Activated CD4-positive, alpha-beta memory T cell treated with anti-CD3 and anti-CD28 coated beads for 36 hours (primary cell): ENCODE measurements at places on chromosomes 6 and 20. TPM values are rescaled to one million over a fixed set of nuclear protein-coding genes. Genes with fewer than 3 reads are reported as not detected.

The PTCHD4 gene
- total RNA-seq, result not detected

The BEND6 gene
- total RNA-seq, result not detected

The SPAG4 gene
- total RNA-seq, result 7.5 TPM

DNA sequence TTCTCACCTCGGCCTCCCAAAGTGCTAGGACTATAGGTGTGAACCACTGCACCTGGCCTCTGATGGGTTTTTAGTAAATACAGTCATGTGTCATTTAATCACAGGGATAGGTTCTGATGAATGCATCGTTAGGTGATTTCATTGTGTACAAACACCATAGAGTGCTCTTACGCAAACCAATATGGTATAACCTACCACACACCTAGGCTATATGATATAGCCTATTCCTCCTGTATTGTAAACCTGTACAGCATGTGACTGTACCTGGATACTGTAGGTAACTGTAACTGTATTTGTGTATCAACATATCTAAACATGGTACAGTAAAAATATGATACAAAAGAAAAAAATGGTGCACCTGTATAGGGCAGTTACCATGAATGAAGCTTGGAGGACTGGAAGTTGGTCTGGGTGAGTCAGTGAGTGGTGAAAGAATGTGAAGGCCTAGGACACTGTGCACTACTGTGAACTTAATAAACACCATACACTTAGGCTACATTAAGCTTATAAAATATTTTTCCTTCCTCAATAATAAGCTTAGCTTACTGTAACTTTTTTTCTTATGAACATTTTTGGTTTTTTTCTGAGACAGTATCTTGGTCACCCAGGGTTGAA, 10.0 kb downstream of the BICRAL start:
- H3K4me1 ChIP-seq, result peaks cover 37% of the 10 kb centered on the region
- peaks cover 3% of the 10 kb centered on the region for H3K36me3 ChIP-seq
- H3K27me3 ChIP-seq, result no peaks in the 10 kb centered on the region
- DNase-seq, result no peak

DNA sequence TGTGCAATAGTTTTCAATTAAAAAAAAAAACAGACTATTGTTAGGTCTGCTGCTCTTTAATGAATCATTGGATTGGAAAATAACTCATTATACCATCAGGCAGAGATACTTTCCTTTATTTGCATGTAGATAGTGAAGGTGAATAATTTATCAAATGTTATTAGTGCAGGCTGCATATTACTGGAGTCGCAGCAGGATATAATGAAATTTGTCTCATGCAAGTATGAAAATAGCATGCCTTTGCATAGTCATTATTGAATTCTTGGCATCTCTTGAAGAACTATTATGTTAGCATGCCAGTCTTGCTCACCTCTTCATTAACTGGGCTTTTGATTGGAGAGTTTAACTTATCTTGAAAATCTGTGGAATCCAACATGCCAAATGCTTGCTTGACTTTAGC, 241.7 kb downstream of the CDKAL1 start:
- H3K4me1 ChIP-seq, result no peaks in the 10 kb centered on the region
- peaks cover 12% of the 10 kb centered on the region for H3K36me3 ChIP-seq
- H3K27me3 ChIP-seq, result no peaks in the 10 kb centered on the region
- no peak overlapping the region for H3K4me3 ChIP-seq
- no peak overlapping the region for H3K27ac ChIP-seq

DNA sequence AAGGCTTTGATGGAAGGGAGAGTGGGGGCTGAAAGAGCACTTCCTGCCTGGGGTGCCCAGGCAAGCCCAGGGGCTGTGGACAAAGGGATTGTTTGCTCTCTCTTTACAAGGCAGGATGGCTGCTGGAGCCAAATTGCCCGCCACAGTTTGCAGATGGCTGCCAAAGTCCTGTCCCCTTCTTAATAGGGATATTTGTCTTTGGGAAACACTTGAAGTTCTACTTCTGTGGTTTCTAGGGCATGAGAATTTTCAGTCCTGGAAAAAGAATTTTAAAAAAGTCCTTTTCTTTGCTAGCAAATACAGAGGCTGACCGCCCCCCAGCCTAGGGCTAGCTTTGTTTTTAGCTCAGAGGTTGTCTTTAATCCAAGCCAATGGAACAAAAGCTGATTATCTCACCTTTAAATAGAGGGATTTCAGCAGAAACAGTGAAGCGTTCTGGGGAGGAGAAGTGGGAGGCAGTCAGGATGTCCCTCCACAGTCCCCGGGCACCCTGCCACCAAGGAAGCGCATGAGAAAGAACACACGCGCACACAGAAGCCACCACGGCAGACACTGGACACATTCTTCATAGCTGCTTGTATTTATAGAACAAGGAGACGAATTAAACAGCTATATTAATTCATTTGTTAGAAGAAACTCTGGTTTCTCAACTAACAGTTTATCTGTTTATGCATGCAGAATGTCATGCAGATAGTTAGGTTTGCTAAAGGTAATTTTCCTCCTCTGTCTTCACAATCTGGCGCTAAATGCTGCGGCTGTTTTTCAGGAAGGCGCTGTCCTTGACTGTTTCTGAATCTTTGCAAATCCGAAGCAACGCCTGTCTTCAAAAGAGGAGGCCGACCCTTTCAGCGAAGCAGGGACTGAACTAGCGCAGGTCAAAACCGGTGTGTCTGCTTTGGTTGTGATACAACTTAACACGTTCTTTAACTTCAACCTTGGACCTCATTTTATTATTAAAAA, 736.9 kb downstream of the QKI start:
- no peak for DNase-seq
- H3K4me3 ChIP-seq, result no peak overlapping the region
- peaks cover 4% of the 10 kb centered on the region for H3K27me3 ChIP-seq

DNA sequence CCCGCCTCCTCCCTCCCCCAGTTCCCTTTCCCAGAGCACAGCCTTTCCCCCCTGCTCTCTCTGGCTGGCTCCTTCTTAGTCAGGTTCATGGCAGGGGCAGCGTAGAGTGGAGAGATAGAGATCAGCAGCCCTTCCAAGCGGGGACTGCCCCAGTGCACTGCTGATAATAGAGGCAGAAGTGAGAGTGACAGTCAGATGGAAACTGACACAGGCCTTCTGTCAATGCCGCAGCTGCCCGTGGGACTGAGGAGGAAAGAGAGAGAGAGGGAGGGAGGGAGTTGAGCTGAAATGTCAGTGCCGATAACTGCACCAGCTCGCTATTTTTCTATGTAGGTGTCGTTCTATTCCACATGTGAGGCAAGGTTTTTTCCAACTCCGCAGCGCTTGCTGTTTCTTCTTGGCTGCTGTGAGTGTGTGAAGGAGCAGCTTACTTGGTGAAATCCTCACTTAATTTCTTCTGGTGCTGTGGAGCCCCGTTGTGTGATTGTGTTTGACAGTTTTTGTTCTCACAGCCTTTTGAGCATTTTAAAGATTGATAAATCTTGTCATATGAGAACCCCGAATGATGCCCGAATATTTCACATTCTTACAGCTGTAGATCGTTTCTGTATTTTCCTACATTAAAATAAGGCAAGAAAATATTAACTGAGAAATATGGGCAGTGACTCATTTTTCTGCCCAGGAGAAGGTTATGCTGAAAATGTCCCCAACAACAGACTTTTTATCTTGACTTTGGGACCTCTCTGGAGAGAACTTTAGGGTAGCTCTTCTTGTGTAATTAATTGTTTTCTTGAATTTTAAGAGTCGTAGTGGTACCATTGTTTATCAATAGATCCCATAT, 386.4 kb upstream of the MMS22L start:
- no peak overlapping the region for H3K4me3 ChIP-seq
- H3K36me3 ChIP-seq, result no peaks in the 10 kb centered on the region
- DNase-seq, result peak; percentile 51
- H3K4me1 ChIP-seq, result no peaks in the 10 kb centered on the region
- no peaks in the 10 kb centered on the region for H3K27me3 ChIP-seq

DNA sequence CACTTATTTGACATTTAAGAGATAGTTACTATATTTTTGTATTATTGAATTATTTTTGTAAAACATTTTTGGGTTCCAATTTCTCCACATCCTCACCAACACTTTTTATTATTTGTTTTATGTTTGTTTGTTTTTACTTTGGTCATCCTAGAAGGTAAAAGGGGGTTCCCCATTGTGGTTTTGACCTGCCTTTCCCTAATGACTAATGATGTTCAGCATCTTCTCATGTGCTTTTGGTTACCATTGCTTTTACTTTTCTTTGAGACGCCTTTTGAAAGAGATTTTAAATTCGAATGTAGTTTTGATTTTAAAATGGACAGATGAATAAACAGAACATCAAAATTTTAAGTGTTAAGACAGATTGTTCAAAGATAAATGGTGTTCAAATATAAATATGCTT, 46.9 kb downstream of the AK9 start:
- no peak for DNase-seq
- H3K36me3 ChIP-seq, result peaks cover 37% of the 10 kb centered on the region
- H3K4me3 ChIP-seq, result no peak overlapping the region
- H3K4me1 ChIP-seq, result no peaks in the 10 kb centered on the region
- no peaks in the 10 kb centered on the region for H3K27me3 ChIP-seq
